ENCODE measurements at places on chromosomes 12 and 14.

GRCh38 chr14:74018586-74019407 lies at the start of the genes BBOF1 and ENTPD5:
TSS of gene BBOF1 (plus strand) at chr14:74019349. CDS start at chr14:74019479, 130 bp downstream.
TSS of gene ENTPD5 (minus strand) at chr14:74019288. CDS start at chr14:73988102, 31,186 bp downstream.
- peak; percentile 64 for DNase-seq

DNA sequence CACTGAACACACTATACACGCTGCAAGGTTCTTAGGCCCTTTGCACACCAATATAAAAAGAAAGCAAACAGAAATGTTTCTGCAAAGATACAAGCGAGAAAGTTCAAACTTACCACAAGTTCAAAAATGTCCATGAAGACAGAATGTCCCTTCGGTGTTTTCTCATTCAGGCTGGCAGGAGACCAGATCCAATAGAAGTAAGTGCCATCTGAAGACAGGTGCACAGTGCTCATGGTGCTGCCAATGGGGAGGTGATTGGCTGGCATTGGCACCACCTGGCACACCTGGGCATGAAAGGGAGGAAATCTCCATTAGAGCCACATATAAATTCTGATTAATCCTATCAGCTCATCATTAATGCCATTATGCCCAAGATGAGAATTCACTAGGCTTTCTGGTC lies 76.3 kb downstream of the HECTD4 start:
- DNase-seq = no peak

- DNase-seq = no peak
Observed at GRCh38 chr12:109782326-109782703, 50.9 kb downstream of the TRPV4 start.

- DNase-seq = no peak
Observed at GRCh38 chr12:27105746-27106536, 23.6 kb upstream of the C12orf71 start.

DNA sequence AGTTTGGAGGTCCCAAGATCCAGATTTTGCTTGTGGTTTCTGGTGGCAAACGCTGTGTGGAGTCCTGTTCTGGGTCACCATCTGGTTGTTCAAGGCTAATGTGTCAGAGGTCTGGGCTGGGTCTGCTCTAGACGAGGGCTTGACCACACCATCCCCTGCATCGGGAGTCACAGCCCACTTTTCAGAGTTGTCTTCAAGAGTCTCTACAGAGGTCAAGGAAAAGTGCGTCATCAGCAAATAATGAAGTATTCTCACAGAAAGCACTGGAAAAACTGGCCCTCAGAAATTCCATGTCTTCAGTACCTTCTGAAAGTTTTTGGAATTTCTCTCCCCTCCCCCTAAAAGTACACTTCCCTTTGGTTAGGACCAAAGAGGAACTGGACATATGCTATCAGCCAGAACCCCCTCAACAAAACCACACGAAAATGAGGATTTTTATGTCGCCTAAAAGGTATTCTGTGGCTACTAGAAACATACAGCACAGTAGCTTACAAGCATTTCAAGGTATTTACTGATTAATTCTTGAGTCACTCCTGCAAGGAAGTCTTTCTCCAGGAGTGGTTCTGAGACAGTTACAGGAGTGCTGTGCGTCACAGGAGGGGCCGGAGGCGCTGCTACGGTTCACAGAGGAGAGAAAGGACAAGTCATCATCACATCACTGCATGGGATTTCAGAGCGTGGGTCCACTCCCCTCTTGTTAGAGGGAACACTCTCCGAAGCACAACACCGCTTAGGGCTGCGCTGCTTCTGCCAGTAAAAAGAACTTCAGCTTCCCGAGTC lies 35.4 kb downstream of the RAD52 start:
- no peak for DNase-seq

- no peak for DNase-seq
Observed at GRCh38 chr14:76446921-76447320, 71.0 kb downstream of the ESRRB start.

- no peak for DNase-seq
Observed at GRCh38 chr14:36973806-36974442, 198.5 kb downstream of the SLC25A21 start.

DNA sequence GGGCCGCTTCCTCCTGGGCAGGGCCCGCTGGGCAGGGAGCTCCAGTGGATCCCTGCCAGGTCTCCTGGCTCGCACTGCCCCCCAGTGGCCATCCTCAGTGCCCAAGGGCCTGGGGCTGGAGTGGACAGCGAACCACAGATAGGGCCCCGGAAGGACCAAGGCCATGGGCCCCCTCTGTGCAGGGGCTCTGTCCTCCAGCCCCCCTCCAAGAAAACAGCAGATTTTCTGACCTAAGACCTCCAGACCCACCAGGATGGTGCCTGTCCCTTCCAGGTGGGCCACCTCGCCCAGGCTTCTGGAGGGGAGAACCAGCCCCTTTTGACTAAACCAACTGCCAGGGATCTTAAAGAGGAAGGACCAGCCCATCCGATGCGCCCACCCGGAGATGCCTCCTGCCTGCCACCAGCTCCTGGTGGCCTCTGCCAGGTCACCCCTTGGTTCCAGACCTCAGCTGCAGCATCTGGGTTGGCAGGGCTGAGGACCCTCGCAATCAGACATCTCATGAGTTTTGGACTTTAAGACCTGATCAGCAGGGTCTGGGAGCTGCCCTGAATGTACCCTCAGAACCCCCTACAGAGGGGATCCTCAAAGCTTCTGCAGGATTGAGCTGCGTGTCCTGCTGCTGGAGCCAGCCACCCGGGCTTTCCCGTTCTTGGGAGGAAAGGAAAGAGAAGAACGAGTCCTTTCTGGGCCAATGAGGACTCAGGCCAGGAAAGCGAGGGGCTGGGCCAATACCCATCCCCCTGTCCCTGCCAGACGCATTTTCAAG lies 325.8 kb upstream of the DIO3 start:
- DNase-seq = no peak

DNA sequence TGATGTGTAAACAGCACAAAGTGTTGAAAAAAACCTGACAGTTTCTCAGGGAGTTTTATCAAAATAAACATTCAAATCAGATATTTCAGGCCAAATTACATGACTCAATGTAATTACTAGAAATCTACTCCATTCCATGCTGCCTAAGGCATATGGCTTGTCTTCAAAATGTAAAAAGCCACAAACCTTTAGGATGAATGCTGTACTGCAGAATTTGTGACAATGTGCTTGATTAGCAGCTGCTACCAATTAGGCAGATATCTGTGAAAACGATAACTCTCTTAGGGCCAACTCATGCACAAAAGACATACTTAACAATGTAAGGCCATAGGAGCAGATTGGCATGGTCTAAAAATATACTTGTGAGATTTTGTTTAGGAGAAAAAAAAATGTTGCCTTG lies 267.0 kb downstream of the DACT1 start:
- no peak for DNase-seq

DNA sequence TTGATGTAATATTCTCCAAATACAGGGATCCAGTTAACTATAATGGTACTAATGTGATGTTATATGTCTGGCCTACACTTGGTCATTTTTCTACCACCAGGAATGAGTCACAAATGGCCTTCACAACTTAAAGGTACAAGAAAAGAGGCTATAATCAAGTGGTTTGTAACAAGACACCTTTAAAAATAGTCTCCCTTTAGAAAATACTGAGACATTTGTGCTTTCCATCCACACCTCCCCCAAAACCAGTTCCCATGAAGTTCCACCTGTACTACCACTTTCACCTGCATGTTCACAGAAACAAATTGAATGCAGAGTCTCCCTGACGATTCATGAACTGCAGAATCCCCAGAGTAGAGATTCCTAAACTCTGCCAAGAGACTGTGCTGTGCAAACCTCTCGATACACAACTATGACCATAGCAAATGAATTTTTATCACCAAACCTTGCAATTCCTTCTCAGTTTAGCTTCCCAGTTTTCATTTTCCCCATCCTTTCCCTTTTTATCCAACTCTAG lies 6.0 kb downstream of the BTG1 start:
- DNase-seq = no peak

GRCh38 chr12:20120403-20120725 lies 248.0 kb upstream of the PDE3A start:
- DNase-seq = no peak

DNA sequence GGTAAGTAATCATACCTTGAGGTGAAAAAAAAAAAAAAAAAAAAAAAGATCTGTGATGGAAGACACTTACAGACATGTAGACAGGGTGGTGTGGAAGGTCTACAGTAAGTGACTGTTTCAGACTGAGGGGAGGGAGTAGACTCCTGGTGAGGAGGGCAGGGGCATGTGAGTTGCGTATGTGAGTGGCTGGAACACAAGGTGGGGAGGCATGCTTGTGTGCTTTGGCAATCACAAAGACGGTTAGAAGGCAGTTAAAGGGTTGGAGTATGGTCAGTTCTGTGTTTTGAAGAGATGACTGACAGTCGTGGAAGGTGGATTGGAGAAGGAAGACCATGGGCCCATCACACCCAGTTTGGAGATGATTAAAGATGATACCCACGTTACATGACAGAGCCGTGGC lies 65.2 kb downstream of the ETV6 start:
- no peak for DNase-seq

DNA sequence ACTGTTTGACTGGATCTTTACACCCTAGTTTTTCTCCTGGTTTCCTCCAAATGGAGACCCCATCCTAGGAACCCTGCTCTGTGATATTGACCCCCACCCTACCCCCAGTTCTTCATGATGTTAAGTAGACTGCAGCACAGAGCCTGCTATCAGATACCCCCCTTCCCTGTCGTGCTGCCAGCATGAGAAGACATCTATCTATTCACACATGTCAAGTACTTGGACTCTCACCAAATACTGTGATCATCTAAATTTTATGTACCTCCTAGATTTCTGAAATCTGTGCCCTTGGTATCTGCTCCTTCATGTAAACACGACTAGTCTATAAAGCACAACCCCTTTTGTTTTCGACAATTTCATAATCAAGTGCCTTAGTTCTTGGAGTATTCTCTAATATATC lies 38.9 kb downstream of the FERMT2 start:
- no peak for DNase-seq

- no peak for DNase-seq
Observed at GRCh38 chr14:50020184-50020583, 96.2 kb downstream of the VCPKMT start.

- no peak for DNase-seq
Observed at GRCh38 chr12:116336542-116337065, 59.1 kb upstream of the MED13L start.

DNA sequence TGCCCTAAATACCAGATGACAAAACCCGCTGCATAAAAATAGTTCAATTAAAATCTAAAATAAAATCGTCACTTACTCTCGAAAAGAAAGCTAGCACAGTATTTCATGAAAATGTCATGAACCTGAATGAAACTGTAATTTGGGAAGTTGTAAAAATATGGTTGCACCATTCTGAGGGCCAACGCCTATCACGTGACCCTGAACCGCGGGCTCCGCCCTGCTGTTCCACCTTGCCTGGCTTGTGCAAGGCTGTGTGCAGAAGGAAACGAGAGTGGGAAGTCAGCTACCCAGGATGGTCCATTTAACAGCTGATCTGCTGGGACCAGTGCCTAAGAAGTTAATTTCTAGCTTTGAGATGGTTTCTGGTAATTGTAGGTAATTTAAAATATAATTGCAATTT lies 91.7 kb upstream of the BMP4 start:
- no peak for DNase-seq

DNA sequence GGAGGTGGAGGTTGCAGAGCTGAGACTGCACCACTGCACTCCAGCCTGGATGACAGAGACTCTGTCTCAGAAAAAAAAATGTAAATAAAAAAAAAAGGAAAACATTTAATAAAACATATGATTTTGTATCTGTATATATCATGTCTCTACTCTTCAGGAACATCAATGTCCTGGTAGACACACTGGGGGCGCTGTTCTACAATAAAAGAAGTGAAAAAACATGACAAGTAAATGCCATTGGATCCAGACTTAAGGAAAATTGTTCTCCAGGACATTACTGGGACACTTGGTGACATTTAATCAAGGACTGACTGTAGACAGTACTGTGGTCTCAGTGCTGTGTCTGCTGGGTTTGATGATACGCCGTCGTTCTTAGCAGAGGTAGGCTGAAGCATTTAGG lies 15.5 kb upstream of the KLC1 start:
- DNase-seq = no peak

DNA sequence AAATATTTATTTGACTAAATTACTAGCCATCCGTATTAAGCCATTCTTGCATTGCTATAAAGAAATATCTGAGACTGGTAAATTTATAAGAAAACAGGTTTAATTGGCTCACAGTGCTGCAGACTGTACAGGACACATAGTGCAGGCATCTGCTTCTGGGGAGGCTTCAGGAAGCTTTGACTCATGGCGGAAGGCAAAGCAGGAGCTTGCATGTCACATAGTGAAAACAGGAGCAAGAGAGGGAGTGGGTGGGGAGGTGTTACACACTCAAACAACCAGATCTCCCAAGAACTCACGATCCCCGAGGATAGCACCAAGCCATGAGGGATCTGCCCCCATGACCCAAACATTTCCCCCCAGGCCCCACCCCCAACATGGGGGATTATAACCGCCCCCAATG lies 26.7 kb upstream of the RAB21 start:
- no peak for DNase-seq

GRCh38 chr12:48557919-48558318 lies 11.9 kb downstream of the LALBA start:
- DNase-seq = no peak

GRCh38 chr14:76599559-76600287 lies 161.5 kb upstream of the VASH1 start:
- no peak for DNase-seq

DNA sequence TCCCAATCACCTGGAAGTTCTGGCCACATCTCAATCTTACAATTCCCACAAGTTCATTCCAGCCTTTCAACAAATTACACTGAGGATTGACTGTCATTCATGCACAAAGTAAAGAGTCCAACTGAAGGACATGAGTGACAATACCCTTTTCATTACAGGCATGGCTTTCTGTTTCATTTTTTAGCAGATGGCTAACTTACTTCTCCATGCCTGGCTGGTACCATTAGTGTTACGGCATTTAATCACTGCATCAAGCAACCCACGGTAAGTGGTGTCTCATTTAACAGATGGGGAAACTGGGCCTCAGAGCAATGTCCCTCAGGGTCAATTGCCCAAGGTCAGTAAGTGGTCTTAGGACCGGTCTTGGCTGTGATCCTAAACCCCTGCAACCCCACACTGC lies 114.4 kb downstream of the PRICKLE1 start:
- DNase-seq = no peak

DNA sequence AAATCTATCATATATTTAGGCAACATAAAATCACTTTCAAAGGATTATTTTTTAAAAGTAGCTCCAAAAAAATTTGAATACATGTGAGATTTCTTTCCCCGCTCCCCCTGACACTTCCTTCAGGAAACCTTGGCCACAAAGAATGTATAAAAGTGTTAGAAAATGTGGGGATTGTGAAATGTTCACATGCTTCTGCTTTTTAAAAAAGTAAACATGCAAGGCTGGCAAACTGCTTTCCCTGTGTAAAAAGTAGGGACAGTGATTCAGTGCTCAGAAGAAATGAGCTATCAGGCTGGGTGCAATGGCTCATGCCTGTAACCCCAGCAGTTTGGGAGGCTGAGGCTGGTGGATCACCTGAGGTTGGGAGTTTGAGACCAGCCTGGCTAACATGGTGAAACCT lies 26.6 kb downstream of the MBIP start:
- DNase-seq = peak; percentile 40

- DNase-seq = no peak
Observed at GRCh38 chr14:60721326-60722106, 2.6 kb downstream of the SIX4 start.

Measured in fibroblast of skin of left biceps (primary cell).